ENCODE measurements at places on chromosomes 13 and 19.
A peak's percentile ranks its signal among the peaks of the same experiment; 100 is the strongest.

- no peak for DNase-seq
These were observed at the start of gene ATXN8OS for GRCh38 chr13:70107498-70108281. TSS of gene ATXN8OS (plus strand) at chr13:70107826.

GRCh38 chr13:85590231-85590931 lies 208.8 kb downstream of the SLITRK6 start:
- peak; percentile 4 for DNase-seq

- DNase-seq = no peak
These were observed 305.7 kb downstream of the SHISA2 start for GRCh38 chr13:25746131-25746530.

- peak; percentile 98 for DNase-seq
These were observed 8.7 kb upstream of the KLF2 start for GRCh38 chr19:16315825-16316505.

- no peak for DNase-seq
These were observed 166.4 kb upstream of the RNF113B start for GRCh38 chr13:98343461-98343860.

DNA sequence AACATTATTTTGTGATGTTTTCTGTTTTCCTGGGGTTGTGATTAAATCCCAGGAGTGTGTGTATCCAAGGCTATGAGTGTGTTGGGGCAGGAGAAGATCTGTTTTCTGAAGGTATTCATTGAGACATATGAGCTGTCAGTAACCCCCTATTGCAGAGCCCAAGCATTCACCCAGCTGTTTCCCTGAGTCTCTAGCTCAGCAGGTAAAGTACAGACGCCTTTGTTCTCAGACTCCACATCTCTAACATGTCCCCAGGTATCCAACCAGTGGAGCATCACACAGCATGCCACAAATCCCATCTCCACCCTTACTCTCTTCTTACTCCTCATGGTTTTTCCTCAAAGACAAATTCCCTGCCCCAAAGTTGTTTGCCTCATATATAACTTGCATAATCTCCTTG lies 213.6 kb downstream of the PCDH20 start:
- DNase-seq = no peak
